ENCODE measurements at places on chromosomes 6 and 20. TPM values are rescaled to one million over a fixed set of nuclear protein-coding genes. Genes with fewer than 3 reads are reported as not detected.

The POU5F1 gene
- not detected for total RNA-seq

The STX7 gene
- total RNA-seq, result 21.1 TPM

The SOX18 gene
- 0.84 TPM for total RNA-seq

The MCCD1 gene
- total RNA-seq, result not detected

The SPTLC3 gene
- total RNA-seq, result 0.26 TPM

The LY6G6D gene
- total RNA-seq, result not detected

- H3K4me1 ChIP-seq, result peaks cover 6% of the 10 kb centered on the region
- DNase-seq, result no peak
- H3K36me3 ChIP-seq, result no peaks in the 10 kb centered on the region
- H3K27ac ChIP-seq, result no peak overlapping the region
Observed at GRCh38 chr6:16273256-16273655, 34.9 kb downstream of the GMPR start.

GRCh38 chr20:56929606-56930005 is 300.5 kb downstream of the TFAP2C start:
- no peak overlapping the region for H3K27ac ChIP-seq
- no peaks in the 10 kb centered on the region for H3K36me3 ChIP-seq

DNA sequence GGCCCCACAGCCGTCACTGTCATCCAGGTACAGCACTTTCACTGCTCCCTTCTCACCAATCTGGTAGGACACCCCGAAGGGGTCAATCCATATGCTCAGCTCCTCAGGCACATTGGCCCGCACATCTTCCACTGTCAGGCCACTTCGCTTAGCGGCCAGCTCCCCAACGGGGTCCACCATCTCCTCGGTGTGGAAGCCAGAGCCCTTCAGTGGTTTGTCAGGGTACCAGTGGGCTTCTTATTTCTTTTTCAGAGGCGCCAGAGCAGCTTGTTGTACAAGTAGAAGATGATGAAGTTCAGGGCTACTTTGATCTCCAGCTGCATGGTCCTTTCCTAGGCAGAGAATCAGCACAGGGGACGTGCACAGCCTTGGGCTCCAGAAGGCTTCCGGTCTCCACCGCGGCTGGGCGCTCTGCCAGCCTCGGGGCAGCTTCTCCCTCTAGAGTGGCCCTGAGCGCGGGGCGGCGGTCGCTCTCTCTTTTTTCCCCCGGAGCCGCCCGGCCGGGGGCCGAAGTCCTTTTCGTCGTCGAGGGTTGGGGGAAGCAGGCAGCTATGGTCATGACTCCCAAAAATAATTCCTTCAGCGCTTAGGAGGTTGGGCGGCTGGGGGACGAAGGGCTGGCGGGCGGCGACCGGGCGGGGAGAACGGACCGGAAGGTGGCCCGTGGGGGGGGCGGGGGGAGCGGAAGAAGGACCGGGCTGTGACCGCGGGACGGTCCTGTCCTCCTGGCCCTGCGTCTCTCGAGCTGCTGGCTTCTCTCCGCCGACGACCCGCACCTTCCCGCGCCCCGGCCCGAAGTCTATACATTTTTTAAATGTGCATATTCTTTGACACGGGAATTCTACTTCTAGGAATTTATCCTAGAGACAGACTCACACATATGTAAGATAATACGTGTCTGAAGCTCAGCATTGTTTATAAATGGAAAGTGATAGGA is 6.5 kb upstream of the ZSCAN9 start:
- H3K27me3 ChIP-seq, result peaks cover 67% of the 10 kb centered on the region
- peak overlapping the region; percentile 82 for H3K4me3 ChIP-seq
- no peak overlapping the region for H3K27ac ChIP-seq
- H3K4me1 ChIP-seq, result peaks cover 10% of the 10 kb centered on the region
- H3K36me3 ChIP-seq, result no peaks in the 10 kb centered on the region

- H3K4me1 ChIP-seq, result no peaks in the 10 kb centered on the region
- no peaks in the 10 kb centered on the region for H3K36me3 ChIP-seq
- no peak for DNase-seq
Observed at GRCh38 chr6:129069006-129069405, 186.1 kb downstream of the LAMA2 start.

- no peaks in the 10 kb centered on the region for H3K27me3 ChIP-seq
- no peak overlapping the region for H3K27ac ChIP-seq
- peaks cover 1% of the 10 kb centered on the region for H3K36me3 ChIP-seq
- H3K4me1 ChIP-seq, result peaks cover 5% of the 10 kb centered on the region
Observed at GRCh38 chr6:11752360-11752759, 26.2 kb downstream of the ADTRP start.

DNA sequence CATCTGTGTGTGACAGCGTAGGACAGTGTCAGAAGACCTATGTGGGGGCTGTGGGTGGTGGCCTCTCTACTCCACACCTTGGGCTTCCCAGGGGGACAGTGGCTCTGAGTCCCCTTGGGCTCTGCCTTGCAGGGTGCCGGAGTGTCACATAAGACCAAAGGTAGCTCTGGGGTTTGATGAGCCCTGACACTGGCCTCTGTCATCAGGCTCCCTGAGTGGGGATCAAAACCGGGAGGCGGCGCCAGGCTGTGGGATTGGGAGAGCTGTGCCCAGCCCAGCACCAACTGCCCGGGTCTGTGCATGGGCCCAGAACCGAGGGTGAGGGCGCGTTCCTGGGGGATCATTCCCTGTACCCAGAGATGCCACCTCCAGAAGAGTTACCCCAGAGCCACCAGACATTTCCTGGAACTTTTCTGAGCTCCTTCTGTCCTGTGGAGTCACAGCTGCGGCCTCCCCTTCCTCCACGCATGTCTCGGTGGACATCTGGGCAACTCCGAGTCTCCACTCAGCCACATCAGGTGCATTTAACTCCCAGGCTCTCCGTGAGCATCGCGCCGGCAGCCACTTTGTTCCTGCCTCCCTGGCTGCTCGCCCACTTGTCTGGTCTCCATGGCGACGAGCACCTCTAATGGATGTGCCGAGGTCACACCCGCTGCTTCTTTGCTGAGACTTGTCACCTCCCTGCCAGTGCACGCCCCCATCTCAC is 94.7 kb downstream of the TMEM242 start:
- no peak for DNase-seq
- H3K4me3 ChIP-seq, result no peak overlapping the region
- H3K27ac ChIP-seq, result no peak overlapping the region
- H3K4me1 ChIP-seq, result peaks cover 22% of the 10 kb centered on the region

- no peaks in the 10 kb centered on the region for H3K36me3 ChIP-seq
- H3K27me3 ChIP-seq, result peaks cover 2% of the 10 kb centered on the region
- no peak overlapping the region for H3K27ac ChIP-seq
- H3K4me3 ChIP-seq, result no peak overlapping the region
- DNase-seq, result no peak
Observed at GRCh38 chr6:26552640-26553188, 14.5 kb downstream of the HMGN4 start.
